ENCODE measurements at places on chromosomes 5 and 9.
A peak's percentile ranks its signal among the peaks of the same experiment; 100 is the strongest.

DNA sequence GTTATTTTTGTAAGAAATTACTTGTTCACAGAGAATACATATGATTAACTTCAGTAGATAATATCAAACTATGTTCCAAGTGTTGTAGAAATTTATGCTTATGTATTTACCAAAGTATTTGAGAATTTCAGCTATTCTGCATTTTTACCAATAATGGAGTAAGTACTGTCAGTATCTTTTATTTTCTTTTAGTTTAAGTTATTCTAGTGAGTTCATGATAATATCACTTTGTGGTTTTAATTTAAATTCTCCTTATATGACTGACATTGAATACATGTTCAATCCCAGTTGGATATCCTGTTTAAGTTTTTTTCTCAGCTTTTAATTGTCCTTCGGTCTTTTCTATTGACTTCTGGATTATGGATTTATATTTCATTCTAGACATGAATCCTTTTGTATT is 1024.6 kb downstream of the EFNA5 start:
- no peak for DNase-seq

DNA sequence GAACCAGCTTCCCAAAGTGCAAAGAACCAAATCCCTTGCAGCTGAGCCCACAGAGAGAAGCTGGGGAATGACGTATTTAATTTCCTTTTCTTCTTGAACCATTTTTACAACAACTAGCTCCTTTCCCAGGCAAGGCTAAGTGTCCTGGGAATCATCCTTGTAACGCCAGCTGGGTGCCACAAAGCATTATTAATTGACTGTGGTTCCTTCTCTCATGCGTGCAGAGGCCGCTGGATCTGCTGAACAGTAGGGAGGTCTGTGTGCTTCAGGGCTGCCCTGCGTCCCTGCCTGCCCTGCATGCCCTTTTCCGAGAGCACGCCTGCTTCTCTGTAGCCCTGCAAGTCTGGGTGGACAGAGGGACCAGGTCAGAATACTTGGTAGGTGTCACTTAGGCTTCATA is 124.1 kb upstream of the OTULINL start:
- no peak for DNase-seq

GRCh38 chr5:88401686-88402085 is 133.0 kb upstream of the TMEM161B start:
- no peak for DNase-seq

DNA sequence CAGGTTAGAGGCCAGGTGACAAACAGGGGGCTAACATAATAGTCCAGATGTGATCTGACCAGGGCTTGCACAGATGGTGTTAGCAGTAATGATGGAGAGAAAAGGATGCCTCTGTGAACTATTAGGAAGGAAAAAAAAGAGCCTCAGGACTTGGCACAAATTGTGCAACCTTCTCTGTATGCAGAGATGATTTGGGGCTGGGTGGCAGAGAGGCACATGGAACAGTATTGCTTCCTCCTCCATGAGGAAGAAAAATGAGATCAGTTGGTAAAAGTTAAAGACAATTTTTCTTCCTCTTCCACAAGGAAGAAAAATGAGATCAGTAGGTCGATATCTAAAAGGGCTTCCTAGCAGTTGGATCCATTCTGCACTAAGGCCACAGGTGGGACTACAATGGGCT is 13.9 kb upstream of the ANXA6 start:
- no peak for DNase-seq

DNA sequence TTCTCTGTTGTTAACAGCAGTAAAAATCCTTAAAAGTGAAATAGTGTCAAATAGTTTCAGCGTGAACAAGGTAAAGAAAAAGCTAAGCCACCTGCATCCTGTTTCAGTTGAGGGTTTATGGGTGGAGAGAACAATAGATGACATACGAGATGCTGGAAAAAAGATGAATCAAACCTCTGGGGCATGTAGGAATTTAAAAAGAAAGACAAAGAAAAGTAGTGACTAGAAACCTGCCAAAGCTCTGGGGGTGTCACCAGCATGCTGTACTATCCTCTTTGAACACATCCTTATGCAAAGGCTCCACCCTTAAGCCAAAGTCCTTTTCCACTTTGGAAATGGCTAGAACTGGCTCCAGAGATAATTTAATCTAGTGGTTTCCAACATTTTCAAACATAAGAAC is 22.2 kb downstream of the SCAI start:
- DNase-seq, result no peak

- DNase-seq, result no peak
Measured at GRCh38 chr5:57524348-57525060, 41.9 kb upstream of the ACTBL2 start.

GRCh38 chr9:79357616-79358015 is 214.1 kb upstream of the TLE4 start:
- peak; percentile 27 for DNase-seq

GRCh38 chr5:43903129-43903528 is 300.1 kb downstream of the NNT start:
- DNase-seq, result no peak

DNA sequence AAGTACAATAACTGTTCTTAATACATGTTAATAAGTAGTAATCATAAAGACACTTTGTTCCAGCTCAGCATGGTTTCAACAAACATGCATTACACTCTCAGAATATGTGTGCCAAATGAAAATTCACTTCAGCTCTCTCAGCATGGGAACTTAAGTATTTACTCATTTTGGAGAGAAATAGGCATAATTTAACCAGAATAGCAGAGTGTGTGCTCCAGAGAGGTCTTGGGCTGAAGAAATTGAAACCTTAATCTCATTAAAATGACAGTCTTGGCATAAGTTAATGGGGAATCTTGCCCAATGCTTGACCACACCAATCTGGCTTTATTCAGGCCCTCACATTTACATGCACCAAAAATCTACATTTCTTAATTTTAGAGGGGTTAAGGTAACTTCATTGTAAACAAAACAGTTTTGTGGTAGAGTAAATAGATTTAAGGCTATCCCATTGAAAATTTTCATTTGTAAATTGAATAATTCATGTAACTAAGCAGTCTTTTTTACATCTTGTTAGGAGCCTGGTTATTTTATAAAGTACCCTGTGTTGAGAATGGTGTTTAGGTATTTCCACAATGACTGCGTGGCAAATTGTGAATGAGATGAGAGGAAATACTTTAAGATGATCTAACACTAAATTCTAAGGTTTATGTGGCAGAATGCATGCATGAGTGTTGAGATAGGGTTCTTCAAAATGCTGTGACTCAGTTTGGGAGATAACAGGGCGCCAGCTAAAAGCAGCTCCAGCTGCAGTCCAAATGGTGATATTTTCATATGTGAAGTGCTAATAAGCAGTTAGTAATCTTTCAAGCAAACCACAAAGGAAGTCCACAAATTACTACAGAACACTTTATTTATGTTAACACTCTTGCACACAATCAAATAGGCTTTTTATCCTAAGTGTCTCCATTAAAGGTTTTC is 11.3 kb upstream of the LOX start:
- peak; percentile 86 for DNase-seq

- DNase-seq, result no peak
Measured at GRCh38 chr9:86753836-86754235, 193.5 kb downstream of the GAS1 start.

- DNase-seq, result no peak
Measured at GRCh38 chr5:168847511-168848073, 268.4 kb upstream of the PANK3 start.

DNA sequence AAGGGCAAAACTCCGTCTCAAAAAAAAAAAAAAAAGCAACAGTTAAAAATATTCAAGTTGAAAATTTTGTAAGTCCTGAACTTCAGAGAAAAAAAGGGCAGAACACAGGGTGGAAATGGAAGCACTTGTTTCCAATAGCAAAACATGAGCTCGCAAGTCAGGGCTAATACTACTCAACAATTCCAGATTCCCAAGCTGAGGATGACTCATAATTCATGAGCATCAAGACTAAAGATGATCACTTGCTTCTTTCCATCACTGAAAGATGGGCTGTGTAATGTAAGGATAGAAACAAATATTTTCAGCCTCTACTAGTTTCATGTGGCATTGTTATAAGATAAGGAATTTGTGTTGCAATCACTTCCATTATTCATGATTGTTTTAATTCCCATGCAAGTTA is 33.5 kb upstream of the FST start:
- no peak for DNase-seq

- DNase-seq, result peak; percentile 46
Measured at GRCh38 chr5:164475339-164475977, 970.0 kb downstream of the MAT2B start.

DNA sequence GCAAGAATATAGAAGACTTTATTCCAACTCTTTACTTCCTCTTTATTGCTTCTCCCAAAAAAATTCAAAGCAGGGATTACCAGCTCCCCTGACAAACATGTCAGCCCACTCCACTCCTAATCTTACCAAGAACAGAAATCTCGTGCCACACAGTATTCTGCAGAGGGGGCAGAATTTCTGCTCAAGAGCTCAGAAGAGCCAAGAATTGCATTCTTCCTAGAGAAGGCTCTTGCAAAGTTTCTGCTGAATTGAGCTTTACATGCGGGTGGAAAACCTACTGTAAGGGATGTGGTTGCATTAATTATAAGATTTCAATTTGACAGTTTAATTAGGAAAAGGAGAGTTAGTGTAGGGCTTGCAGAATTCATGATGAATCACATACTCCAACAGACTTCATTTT is 428.5 kb downstream of the CETN3 start:
- DNase-seq, result no peak

DNA sequence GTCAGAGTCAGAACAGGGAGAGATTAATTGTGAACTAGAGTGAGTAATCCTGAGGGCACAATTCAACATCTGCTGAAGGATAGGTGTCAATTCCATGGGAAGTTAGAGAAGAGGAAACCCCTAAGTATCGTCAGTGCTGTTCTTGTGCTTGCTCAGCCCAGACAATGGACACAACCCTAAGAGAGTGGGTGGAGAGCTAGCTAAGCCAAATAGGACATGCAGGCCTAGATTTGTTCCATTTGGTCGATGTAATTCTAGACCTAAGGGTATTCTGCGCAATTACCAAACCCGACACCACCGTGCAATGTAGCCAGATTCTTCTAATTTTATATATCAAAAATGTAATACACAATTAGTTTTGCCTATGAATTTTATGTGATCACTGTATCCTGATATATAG is 431.6 kb downstream of the SH3GL2 start:
- no peak for DNase-seq

- no peak for DNase-seq
Measured at GRCh38 chr9:91199739-91200497, 161.8 kb downstream of the AUH start.

Measured in hematopoietic multipotent progenitor cell treated with erythropoietin and hydrocortisone succinate and interleukin-3 and kit ligand, for 6 days (in vitro differentiated cells).